ENCODE measurements at places on chromosomes 5 and 9. TPM values are rescaled to one million over a fixed set of nuclear protein-coding genes. Genes with fewer than 3 reads are reported as not detected.

GRCh38 chr9:23784962-23785361 is 41.1 kb downstream of the ELAVL2 start:
- no peak overlapping the region for H3K27ac ChIP-seq

Gene PSMB7
- total RNA-seq = 128 TPM

Gene PCAT7
- not detected for total RNA-seq

Gene RPL35
- total RNA-seq = 1,164 TPM

Gene DMRT3
- total RNA-seq = not detected

- H3K27ac ChIP-seq = no peak overlapping the region
- H3K4me1 ChIP-seq = no peaks in the 10 kb centered on the region
- DNase-seq = no peak
- no peaks in the 10 kb centered on the region for H3K36me3 ChIP-seq
- no peak overlapping the region for H3K4me3 ChIP-seq
Observed at GRCh38 chr9:70979966-70980365, 141.5 kb downstream of the TRPM3 start.

Gene CDKN2B-AS1
- 0.58 TPM for total RNA-seq

Gene FBP2
- not detected for total RNA-seq

DNA sequence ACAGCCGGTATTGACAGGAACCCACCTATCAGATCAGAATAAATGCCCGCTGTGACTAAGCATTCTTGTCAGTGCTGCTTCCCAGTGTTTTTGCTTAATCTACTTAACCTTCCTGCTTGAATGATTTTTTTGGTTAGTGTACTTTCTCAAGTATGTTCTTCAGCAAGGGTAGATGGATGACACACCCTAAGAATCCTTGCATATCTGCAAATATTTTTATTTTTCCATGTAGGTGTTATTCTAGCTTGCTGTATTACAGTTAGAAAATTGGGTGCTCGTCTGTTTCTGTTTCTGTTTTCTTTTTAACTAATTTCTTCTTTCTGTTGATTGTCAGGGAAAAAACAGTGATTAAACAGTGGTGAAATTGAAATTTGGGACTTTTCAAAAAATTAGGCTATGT is 64.5 kb downstream of the SEC61B start:
- no peaks in the 10 kb centered on the region for H3K4me1 ChIP-seq
- H3K27me3 ChIP-seq = no peaks in the 10 kb centered on the region
- no peak overlapping the region for H3K27ac ChIP-seq
- no peak overlapping the region for H3K4me3 ChIP-seq
- H3K36me3 ChIP-seq = no peaks in the 10 kb centered on the region

DNA sequence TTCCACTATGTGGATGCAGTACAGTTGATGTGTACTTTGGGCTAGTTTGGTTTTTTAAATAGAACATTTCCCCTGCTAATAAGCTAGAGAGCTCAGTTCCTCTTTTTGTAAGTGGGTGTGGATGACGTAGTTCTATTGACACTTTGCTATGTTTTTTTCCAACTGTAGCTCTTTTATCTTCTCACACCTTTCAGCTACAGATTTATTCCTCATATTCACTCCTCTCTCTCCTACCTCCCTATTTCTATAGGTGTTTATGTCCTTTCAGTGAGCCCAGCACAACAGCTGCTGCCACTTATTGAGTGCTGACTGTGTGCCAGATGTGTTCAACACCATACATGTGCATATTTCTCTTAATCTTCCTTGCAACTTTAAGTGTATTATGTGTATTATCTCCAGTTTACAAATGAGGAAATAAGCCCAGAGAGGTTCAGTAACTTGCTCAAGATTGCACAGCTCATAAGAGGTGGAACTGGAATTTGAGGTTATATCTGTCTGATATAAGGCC is 215.7 kb downstream of the SEMA6A start:
- H3K4me3 ChIP-seq = no peak overlapping the region
- DNase-seq = no peak

Gene CDH18
- total RNA-seq = not detected

DNA sequence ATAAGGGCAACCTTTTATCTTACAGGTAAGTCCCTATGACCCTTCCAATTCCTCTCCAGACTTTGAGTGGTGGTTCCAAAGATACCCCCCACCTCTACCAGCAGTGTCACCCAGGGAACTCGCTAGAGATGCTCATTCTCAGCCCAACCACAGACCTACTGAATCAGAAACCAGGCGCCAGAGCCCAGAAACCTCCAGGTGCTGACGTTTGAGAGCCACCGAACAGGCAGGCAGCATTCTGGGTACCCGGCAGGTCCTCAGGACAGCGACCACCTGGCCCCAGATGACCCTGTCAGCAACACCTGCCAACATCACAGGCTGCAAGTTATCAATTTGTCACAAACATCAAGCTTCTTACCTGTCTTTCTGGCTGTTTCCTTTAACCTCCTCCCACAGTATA is 19.5 kb downstream of the RAPGEF1 start:
- H3K4me1 ChIP-seq = peaks cover 78% of the 10 kb centered on the region
- no peaks in the 10 kb centered on the region for H3K27me3 ChIP-seq
- no peaks in the 10 kb centered on the region for H3K36me3 ChIP-seq

Gene SAXO1
- total RNA-seq = not detected

Gene LCN10
- 10.0 TPM for total RNA-seq

- peaks cover 23% of the 10 kb centered on the region for H3K4me1 ChIP-seq
- H3K27ac ChIP-seq = no peak overlapping the region
- peaks cover 16% of the 10 kb centered on the region for H3K36me3 ChIP-seq
- DNase-seq = no peak
- no peaks in the 10 kb centered on the region for H3K27me3 ChIP-seq
- no peak overlapping the region for H3K4me3 ChIP-seq
Observed at GRCh38 chr9:125485471-125486151, 221.4 kb downstream of the MAPKAP1 start.

DNA sequence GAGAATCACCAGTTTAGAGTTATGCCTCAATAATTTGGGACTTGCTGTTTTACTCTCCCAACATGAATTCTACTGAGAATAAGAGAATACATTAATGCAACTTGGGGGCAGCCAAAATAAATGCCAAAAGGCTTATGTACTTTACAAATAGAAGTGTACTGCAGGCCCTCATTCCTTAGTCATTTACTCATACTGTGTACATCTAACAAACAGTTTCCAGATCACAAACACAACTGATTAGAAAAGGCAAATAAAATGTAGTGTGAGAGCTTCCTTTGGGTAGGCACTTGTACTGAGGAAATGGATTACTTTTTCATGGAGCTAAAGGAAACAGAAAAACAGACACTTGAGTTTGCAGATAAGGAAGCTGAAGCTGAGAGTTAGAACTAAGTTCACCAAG is 12.6 kb downstream of the ANKDD1B start:
- H3K4me1 ChIP-seq = no peaks in the 10 kb centered on the region
- H3K27ac ChIP-seq = peak overlapping the region; percentile 66
- H3K27me3 ChIP-seq = no peaks in the 10 kb centered on the region
- no peak overlapping the region for H3K4me3 ChIP-seq
